Osteoblast (primary cell): ENCODE measurements at places on chromosomes 4 and X. TPM values are rescaled to one million over a fixed set of nuclear protein-coding genes. Genes with fewer than 3 reads are reported as not detected.

Gene VCX3B
- total RNA-seq = not detected in 2 replicates

Gene SLC6A14
- not detected in 2 replicates for total RNA-seq

Gene SLC25A43
- total RNA-seq = 23.5 and 24.8 TPM in 2 replicates

Gene PHEX
- 0.88 and 1.4 TPM in 2 replicates for total RNA-seq

Gene ASMT
- 0.36 TPM in 1 of 2 replicates, not detected in the other for total RNA-seq

Gene BCLAF3
- 7.6 and 10.0 TPM in 2 replicates for total RNA-seq

Gene TMPRSS11E
- 0.29 TPM in 1 of 2 replicates, not detected in the other for total RNA-seq

Gene NLGN3
- total RNA-seq = 0.29 and 0.36 TPM in 2 replicates

Gene TREX2
- 3.3 and 3.5 TPM in 2 replicates for total RNA-seq

Gene HERC6
- total RNA-seq = 12.4 and 21.4 TPM in 2 replicates

Gene MAGEB2
- not detected in 2 replicates for total RNA-seq

Gene NHS
- total RNA-seq = 10.5 and 16.8 TPM in 2 replicates

Gene LUZP4
- total RNA-seq = not detected in 2 replicates

Gene GUCY1A1
- 0.29 TPM in 1 of 2 replicates, not detected in the other for total RNA-seq

Gene CXorf49
- total RNA-seq = not detected in 2 replicates

Gene SPON2
- total RNA-seq = 29.8 and 38.7 TPM in 2 replicates

Gene BEX1
- 4.4 and 4.7 TPM in 2 replicates for total RNA-seq

Gene RASGEF1B
- total RNA-seq = 4.1 and 5.8 TPM in 2 replicates

Gene COX7B2
- not detected in 2 replicates for total RNA-seq

Gene NALF2
- total RNA-seq = not detected in 2 replicates

Gene CXCL11
- not detected in 2 replicates for total RNA-seq

Gene PHKA2
- 10.9 and 13.8 TPM in 2 replicates for total RNA-seq

Gene IL13RA1
- total RNA-seq = 81.4 and 108 TPM in 2 replicates

Gene NUDT11
- total RNA-seq = 17.4 and 18.3 TPM in 2 replicates

Gene IGFBP7
- total RNA-seq = 680 and 715 TPM in 2 replicates

Gene NDP
- 0.36 and 0.59 TPM in 2 replicates for total RNA-seq
